GM06990 (cell line): ENCODE measurements at places on chromosomes 4 and X.

DNA sequence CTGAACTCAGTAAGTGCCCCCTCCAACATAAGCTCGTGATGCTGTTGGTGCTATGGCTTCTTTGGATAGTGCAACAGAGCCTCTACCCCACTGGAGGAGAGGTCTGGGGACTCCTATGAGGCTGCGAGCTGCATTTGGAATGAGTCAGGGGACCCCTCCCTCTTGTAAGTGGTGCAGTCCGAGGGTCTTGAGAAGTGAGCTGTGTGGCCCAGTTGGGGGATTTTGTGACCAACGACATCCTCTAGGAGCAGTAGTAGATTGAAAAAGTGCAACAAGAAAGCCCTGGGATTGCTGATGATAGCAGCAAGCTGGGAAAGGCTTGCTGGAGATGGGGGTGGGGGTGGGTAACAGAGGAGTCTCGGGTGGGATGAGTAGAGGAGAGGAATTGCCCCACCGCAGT lies 3.1 kb downstream of the FRMPD3 start:
- no peak for DNase-seq

DNA sequence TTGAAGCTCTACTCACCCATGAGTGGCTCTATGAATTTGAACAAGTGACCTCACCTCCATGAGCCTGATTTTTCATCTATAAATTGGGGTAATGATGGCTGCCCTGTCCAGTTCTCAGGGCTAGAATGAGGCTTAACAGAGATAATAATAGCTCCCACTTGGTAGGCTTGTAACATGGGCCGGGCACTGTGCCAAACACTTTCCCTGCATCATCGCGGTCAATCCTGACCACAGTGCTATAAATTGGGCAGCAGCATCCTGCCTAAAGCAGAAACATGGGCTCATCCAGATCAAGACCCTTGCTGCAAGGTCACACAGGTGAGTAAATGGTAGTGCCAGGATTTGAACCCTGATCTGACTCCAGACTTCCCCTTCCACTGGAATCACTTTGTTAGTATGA lies 12.8 kb downstream of the APLN start:
- DNase-seq: no peak

- DNase-seq: no peak
Observed at GRCh38 chrX:85052205-85052604, 48.5 kb downstream of the APOOL start.

GRCh38 chr4:148448141-148448540 lies 5.9 kb upstream of the NR3C2 start:
- DNase-seq: no peak

- DNase-seq: no peak
Observed at GRCh38 chrX:18666614-18667013, 5.3 kb downstream of the RS1 start.

- no peak for DNase-seq
Observed at GRCh38 chr4:83569987-83570386, 34.1 kb downstream of the GPAT3 start.
